NCI-H1048 (cell line): ENCODE measurements at places on chromosomes 12 and 14.

DNA sequence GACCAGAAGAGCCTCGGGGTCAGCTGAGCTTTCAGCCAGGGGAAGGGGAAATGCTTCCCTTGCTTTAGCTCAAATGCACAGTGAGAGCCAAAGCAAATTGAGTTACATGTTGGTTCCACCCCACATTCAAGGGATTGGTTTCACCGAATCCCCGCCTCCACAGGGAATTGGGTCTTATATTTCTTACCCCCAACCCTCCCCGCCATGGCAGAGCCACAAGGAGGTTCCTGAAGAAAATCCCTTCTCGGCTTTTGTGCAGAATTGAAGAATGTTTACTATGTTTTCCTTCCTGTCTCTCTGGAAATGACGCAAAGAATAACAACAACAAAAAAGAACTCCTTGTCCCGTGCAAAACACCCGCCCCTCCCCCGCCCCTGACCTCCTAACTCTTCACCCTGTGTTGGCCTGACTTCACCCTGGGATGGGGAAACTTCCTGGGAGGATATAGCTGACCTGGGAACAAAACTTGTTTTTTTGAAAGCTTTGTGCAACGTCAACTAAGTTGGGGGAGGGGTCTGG is 21.9 kb upstream of the CIPC start:
- no peak for DNase-seq

GRCh38 chr14:49999146-49999761 is 106.4 kb downstream of the ARF6 start:
- DNase-seq, result no peak

- DNase-seq, result no peak
Measured at GRCh38 chr12:51721282-51721940, 127.1 kb downstream of the FIGNL2 start.

DNA sequence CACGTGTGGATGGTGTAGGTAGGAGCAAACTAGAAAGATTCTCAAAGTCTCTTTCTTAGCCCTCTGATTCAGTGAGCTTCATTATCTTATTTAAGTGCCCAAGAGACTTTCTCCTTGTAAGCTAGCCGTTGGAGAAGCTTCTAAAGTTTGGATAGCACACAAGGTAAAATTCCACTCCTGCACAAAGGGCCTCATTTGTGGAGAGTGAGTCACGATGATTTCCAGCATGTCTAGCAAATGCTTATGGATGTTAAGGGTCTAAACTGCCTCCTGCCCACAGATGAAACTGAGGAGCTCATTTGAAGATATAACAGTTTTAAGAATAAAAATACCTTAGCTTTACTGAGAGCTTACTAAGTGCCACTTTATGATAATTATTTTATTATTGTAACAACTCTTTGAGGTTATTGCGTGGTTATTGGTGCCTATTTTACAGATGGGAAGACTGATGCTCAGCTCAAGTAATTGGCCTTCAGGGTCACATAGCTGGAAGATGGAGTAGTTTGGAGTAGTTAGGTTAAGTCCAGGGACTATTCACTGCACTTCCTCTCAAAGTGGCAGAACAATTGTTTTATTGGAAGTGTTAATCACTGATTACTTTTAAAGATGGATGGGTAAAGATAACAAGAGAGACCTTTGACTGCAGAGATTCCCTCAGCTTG is 78.7 kb upstream of the HIF1A start:
- DNase-seq, result no peak

DNA sequence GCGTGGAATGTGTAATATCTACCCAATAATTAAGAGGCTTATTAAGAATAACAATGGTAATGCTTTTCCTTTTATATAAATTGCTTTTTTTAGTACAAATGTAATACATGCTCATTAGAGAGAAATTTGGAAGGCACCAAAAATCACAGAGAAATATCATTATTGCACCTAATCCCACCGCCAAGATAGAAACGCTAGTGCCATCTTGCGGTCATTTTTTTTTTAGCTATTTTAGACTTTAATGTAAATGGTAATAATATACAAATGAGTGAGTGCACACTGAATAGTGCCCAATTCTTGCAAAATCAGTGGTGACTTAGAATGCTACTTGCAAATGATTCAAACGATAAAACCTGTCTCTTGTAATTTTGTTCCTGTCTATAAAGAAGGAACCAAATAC is 576.8 kb upstream of the TMEM132C start:
- no peak for DNase-seq

DNA sequence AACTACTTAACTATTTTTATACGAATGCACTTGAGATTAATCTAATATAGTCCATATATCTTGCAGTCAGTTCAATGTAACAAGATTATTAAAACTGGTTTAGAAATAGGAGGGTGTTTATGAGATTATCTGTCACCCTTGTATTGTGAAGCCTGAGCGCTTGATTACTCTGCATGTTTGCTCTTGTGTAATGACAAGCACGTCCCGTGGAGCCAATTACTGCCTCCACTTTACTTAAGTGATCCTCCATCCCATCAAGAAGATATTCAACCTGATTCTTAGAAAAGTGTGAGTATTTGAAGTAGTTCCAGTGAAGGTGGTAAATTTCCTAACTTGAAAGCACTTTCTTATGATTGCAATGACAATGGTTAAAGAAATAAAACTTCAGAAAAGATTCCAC is 415.2 kb upstream of the GARIN6 start:
- no peak for DNase-seq

- no peak for DNase-seq
Measured at GRCh38 chr12:42705863-42706262, 116.3 kb upstream of the PRICKLE1 start.

DNA sequence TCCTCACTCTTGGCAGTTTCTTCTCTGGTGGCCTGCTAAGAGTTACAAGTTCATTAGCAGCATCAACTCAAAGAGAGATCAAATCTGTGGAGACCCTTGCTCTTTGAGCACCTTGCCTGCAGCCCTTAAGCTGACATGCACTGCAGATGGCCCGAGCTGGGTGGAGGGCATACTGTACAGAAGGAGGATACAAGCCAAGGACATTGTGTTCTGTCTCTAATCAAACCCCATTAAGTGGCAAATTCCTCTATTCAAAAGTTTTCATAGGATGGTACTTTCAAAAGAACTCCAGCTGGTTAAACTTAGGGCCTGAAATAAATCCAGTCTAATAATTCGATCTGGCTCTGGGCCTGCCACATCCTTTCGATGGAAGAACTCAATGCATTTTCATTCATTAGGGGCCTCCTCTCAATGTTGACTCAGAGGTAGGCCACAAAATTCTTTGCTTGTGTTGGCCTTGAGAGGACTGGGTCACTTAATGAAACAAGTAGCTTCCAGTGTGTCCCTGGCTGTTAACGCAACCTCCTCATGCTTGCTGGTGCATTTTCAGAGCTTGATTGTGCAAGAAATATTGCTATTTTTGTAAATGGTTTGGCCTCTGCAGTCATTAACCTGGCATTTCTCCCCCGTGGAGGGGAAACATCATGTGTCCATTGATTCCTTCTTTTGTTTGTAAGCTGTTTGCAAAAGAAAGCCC is 318.2 kb downstream of the NUAK1 start:
- no peak for DNase-seq

- DNase-seq, result no peak
Measured at GRCh38 chr12:21553329-21553675, 27.2 kb downstream of the SPX start.

DNA sequence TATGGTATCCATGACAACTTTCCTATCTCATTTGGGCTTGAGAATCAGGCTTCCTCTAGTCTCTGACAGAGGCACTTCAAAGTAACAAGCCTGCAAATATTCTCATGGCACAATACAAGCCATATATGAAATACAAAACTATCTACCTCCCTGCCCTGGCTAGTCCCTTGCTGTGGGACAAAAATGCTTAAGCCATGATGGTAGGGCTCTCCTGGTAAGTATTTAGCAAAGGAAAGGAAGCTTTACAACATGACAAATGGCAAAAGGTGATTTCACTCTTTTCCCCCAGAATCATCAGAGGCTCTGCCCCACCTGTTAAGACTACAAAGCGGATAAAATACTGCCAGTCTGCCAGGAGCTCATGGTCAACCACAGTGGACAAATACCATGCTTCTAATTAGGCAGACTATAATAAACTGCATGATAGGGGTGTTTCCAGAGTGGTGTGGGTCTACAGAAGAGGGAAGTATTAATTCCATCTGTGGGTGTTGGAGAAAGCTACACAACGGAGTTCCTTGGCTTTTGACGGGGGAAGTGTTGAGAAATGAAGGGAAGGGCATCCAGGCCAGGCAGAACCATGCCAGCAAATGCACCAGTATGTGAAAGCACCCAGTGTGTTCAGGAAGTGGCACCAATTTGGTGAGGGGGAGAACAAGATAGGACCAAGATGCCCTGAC is 92.9 kb downstream of the SPTSSA start:
- DNase-seq, result no peak

DNA sequence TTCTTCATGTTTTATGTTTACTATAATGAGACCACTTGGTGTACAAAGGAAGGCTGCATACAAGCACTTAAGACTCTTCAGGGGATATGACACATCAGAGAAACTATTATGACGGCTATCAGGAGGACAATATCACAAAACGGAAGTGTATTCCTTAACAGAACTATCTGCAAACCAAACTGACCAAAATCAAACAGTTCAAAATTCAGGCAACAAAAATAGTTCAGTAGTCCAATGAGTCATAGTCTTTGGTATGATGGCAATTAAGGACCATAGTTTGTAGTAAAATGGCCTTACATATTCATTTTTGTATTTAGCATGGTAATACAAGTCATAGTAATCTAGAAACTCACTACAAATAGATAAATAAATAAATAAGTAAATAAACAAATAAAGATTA is 1638.7 kb upstream of the SEL1L start:
- no peak for DNase-seq

- no peak for DNase-seq
Measured at GRCh38 chr12:113290506-113290905, 44.4 kb downstream of the SLC8B1 start.

DNA sequence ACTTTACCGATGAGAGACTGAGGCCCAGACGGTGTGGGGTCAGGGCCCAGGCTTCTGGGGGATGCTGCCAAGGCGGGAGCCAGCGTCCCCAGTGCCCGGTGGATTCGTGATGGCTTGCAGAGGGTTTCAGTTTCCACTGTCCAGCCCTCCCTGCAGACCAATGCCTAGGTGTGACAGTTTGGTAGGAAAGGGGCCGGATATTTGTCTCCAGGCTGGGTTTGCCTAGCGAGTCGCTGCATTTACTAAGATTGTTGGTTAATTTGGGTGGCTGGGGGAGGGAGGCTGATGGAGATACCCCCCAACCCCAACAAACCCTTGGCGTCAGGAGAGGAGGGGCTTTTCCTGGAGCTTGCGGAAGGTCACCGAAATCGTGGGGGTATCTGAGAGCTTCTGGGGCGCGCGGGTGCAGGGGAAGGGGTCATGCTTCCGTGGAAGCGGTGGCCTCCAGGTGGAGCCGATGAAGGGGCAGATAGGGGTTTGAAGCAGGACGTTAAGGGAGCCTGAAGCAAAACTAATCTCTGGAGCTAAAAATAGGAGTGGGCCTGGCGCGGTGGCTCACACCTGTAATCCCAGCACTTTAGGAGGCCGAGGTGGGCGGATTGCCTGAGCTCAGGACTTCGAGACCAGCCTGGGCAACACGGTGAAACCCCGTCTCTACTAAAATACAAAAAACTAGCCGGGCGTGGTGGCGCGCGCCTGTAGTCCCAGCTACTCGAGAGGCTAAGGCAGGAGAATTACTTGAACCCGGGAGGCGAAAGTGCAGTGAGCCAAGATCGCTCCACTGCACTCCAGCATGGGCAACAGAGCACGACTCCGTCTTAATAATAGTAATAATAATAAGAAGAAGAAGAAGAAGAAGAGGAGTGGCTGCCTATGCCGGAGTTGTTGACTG is 1.1 kb upstream of the CDC42BPB start:
- DNase-seq, result no peak

DNA sequence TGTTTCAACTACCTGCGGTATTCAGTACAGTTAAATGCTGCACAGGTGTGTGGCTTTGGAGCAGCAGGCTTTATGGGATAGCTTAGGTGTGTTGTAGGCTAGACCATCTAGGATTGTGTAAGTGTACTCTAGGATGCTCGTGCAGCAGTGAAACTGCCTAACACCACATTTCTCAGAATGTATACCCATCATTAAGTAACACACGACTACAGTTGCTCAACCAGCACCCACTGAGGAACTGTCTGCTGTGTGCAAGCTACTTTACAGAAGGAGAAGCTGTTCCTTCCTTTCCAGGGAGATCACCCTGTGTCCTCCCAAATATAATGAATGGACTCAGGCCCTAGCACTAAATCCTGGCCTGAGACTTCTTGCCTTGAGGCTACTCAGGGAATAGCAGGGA is 94.8 kb downstream of the SLC24A4 start:
- no peak for DNase-seq

DNA sequence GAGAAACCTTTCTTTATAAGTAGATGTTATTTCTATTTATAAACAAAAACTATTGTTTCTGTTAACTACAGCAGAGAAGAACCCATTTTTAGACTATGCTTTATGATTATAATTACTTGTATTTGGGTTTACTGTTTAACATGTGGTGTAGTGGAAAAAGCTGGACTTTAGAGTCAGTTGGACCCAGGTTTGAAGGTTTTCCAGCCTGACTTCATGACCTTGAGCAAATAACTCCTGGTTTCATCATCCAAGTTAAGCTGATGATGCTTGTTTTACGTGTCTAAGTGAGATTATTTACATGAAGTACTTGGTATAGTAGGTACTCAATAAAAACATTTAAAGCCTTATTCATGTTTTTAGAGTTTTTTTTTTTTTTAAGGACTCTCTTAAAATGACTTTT is 221.8 kb upstream of the ARHGAP5 start:
- DNase-seq, result no peak
